ENCODE measurements at places on chromosomes 12 and 14. TPM values are rescaled to one million over a fixed set of nuclear protein-coding genes. Genes with fewer than 3 reads are reported as not detected.

Gene GNB3
- 32.9 TPM for polyA plus RNA-seq

Gene SRGAP1
- polyA plus RNA-seq, result 1.9 TPM

Gene ASCL1
- polyA plus RNA-seq, result not detected

Gene SLCO1B1
- not detected for polyA plus RNA-seq

Gene AICDA
- polyA plus RNA-seq, result 1.1 TPM

Gene CD69
- polyA plus RNA-seq, result not detected

Gene PCK2
- 82.5 TPM for polyA plus RNA-seq

- DNase-seq, result no peak
These were observed 28.7 kb downstream of the EGLN3 start for GRCh38 chr14:33922125-33922524.

GRCh38 chr12:113779774-113780173 lies 186.4 kb downstream of the RBM19 start:
- no peak for DNase-seq

GRCh38 chr14:61911574-61911973 lies 149.4 kb downstream of the SNAPC1 start:
- DNase-seq, result no peak

DNA sequence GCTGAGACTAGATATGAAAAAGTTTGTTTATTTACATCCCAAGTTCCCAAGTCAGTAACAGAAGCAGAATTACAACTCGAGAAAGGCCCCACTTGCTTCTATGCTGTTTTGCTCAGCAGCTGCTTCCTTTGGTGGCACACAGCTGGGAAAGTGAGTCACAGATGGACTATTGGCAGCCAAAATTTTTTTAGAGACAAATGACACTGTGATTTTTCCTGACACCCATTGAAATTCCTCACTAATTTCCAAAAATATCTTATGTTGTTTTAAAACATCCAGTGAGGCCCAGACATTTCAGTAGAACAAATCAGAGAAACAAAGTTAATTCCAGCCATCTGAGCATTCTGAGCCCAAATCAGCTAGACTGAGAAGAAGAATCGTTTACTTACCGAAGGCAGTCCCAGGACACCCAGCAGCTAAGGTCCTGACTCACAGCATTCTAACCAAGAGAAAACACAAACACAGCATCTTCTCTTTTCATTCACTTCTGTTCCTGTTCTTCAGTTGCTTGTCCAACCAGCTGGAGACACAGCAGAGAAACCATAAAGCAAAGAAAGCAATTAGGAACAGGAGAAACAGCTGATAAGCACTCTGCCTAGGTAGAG lies 188.3 kb downstream of the DAD1 start:
- DNase-seq, result no peak

DNA sequence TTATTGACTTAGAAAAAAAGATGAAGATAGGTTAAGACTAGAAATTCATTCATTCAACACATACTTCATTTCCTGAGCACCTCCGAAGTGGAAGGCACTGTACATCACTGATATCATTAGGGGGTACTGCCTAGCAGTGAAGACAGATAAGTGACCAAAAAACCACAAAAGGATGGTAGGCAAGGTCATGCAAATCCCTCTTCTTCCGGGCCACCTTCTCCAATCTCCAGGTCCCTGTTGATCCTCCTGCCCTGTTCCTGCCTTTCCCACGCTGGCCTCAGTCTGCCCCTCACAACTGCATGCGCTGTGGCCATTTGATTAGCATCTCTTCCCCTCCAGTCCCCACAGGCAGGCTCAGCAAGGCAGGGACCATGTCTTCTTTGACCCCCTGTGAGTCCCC lies 60.8 kb downstream of the SETD3 start:
- no peak for DNase-seq

- no peak for DNase-seq
These were observed 120.6 kb downstream of the TGFB3 start for GRCh38 chr14:75861161-75861621.

GRCh38 chr14:72745991-72746980 lies 147.6 kb downstream of the DPF3 start:
- DNase-seq, result no peak

DNA sequence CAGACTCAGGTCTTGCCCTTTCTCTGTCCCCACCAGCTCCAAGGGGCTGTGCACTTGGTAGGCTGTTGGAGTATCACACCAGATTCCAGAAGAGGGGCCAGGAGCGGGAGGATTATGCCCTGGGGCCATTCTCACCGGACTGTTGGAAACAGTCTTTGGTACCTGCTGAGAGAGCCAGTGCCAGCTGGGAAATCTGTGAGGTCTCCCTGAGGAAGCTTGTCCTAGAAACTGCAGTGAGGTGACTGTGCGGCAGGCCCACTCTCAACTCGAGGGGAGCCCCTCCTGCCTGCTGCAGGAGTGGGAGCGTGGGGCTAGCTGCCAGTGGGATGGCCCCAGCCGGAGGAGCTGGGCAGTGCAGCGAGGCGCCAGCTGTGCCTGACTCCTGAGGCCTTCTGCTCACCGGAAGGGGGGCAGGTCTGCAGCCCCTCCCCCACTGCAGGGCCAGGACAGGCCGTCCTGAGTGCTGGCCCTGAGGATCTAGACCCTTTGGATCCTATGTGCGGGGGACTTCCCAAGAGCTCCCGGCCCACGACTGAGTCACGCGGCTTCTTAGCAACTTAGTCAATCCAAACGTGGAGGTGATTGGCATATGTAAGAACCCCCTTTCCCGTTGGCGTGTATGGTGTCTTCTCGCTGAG lies 295.2 kb downstream of the CACNA1C start:
- DNase-seq, result no peak

- DNase-seq, result no peak
These were observed 131.8 kb upstream of the MAP1LC3B2 start for GRCh38 chr12:116427200-116427930.

GRCh38 chr14:69048456-69048855 lies 69.4 kb upstream of the ACTN1 start:
- no peak for DNase-seq

- no peak for DNase-seq
These were observed 98.9 kb downstream of the RERG start for GRCh38 chr12:15122344-15122743.

GRCh38 chr12:109996483-109996853 lies 300 bp upstream of the GIT2 start:
- DNase-seq, result no peak

DNA sequence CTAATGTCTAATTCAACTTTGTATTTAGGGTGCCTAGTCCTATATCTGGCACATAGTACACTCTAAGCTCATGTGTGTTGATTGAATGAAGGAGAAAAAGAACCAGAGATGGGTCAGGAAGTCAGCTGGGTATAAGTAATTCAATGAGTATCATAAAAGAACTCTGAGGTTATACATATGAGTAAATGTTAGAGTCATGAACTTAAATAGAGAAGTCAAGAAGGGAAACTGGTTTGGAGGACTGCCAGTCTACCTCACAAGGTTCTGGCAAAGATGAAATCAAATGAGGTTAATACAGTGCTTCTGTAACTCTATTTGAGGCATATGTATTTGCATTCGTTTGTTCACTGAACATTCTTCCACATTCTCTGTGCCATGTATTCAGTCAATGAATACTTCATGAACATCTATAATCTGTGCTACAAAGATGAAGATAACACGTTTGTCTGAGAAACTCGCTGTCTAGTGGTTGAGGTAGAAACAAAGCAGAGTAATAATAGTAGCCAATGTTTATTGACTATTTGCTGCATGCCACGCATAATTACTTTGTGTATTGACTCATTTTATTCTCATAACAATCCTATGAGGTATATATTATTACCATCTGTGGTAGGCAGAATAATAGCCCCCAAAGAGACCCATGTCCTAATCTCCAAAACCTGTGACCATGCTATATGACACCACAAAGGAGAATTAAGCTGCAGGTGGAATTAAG lies 88.9 kb downstream of the PTGER2 start:
- DNase-seq, result no peak

DNA sequence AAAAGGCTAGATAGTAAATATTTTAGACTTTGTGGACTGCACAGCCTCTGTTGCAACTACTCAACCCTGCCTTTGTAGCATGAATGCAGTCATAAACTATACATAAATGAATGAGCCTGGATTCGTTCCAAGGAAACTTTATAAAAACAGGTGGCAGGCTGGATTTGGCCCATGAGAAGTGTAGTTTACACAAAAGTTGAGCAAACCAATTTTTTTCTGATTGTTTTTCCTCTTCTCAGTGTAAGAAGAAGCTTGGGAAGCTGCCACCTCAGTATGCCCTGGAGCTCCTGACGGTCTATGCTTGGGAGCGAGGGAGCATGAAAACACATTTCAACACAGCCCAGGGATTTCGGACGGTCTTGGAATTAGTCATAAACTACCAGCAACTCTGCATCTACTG lies 9.5 kb downstream of the OAS1 start:
- DNase-seq, result no peak

DNA sequence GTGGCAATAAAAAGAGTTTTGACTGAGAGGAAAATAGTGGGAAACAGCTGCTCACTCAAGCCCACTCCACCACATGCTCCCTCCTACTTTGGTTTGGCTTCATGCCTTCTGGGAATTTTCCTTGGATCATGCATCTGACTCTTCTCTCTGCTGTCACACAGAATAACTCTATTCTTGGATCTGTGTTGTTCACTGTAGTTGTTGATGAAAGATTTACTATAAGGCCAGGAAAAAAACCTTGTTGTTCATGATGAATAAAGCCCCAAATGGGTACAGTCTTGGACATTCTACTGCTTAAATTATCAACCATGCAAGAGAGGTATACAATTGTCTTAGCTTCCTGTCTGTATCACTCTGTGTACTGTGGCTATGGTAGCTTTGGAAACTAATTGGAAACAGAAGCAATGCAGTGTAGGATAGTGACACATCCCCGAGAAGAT lies 70.5 kb downstream of the TMX1 start:
- DNase-seq, result no peak

GRCh38 chr14:74906925-74907521 lies 16.0 kb downstream of the RPS6KL1 start:
- no peak for DNase-seq

All from aorta (tissue), 5 donors.